ENCODE measurements at places on chromosomes 7 and 10.

- no peak overlapping the region for H3K4me3 ChIP-seq
- no peaks in the 10 kb centered on the region for H3K36me3 ChIP-seq
- H3K27me3 ChIP-seq: no peaks in the 10 kb centered on the region
- H3K4me1 ChIP-seq: peaks cover 8% of the 10 kb centered on the region
These were observed 116.5 kb upstream of the EEPD1 start for GRCh38 chr7:36036590-36036989.

DNA sequence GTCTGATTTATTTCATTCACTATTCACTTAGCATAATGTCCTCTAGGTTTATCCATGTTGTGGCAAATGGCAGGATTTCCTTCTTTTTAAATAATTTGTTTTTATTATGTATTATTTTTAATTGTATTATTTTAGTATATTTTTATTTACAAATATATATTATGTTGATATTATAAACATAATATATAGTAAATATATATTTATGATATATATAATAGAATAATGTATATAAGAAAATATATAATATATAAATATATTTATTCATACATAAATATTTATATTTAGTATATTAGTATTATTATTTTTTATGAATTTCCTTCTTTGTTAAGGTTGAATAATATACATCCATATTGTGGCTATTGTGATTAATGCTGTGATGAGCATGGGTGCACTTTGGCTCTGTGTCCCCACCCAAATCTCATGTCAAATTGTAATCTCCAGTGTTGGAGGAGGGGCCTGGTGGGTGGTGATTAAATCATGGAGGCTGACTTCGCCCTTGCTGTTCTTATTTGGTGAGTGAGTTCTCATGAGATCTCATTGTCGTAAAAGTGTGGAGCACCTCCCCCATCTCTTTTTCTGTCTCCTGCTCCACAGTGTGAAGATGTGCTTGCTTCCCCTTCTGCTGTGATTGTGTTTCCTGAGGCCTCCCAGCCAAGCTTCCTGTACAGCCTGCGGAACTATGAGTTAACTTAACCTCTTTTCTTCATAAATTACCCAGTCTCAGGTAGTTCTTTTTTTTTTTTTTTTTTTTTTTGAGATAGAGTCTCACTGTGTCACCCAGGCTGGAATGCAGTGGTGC is 52.3 kb upstream of the CYP2C18 start:
- no peak for DNase-seq
- peaks cover 5% of the 10 kb centered on the region for H3K4me1 ChIP-seq
- H3K27ac ChIP-seq: no peak overlapping the region
- H3K4me3 ChIP-seq: no peak overlapping the region
- no peaks in the 10 kb centered on the region for H3K27me3 ChIP-seq
- no peaks in the 10 kb centered on the region for H3K36me3 ChIP-seq

DNA sequence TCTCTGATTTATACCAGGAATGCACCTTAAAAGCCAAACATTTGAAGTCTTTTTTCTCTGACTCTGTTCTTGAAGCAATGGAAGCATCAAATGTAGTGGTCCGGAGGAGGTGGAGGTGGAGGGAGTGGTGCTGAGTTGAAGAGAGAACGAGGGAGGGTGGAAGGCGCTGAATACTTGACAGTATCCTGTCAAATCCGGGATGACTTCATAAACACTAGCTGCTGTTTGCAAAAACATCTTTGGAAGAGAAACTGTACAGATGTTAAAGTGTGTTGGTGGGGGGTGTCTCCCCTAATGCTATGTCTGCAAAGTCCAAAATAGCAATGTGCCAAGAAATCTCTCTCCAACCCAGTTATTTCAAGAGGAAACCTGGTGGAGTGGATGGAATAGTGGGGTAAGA is 328.5 kb upstream of the AUTS2 start:
- no peaks in the 10 kb centered on the region for H3K36me3 ChIP-seq
- no peak for DNase-seq
- H3K27me3 ChIP-seq: no peaks in the 10 kb centered on the region
- no peaks in the 10 kb centered on the region for H3K4me1 ChIP-seq

DNA sequence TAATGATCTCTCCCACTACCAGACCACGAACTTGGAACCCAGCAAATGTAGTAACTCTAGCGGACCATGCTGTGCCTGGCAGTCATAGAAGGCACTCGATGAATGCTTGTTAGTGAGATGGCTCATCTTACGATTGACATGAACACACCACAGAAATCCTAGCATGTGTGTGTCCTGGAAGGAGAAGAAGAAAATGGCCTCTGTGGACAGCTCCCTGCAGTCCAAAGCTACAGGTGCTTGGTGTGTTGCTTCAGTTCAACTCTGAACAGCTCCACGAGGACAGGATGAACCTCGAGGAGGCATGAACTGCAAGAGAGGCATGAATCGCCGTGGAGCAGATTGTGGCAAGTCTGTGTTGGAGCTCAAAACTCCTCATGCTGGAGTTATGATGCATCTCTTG is 93.5 kb downstream of the KLF6 start:
- no peak for DNase-seq
- no peaks in the 10 kb centered on the region for H3K27me3 ChIP-seq

- H3K27me3 ChIP-seq: no peaks in the 10 kb centered on the region
- no peak for DNase-seq
- H3K27ac ChIP-seq: no peak overlapping the region
- no peaks in the 10 kb centered on the region for H3K4me1 ChIP-seq
- no peak overlapping the region for H3K4me3 ChIP-seq
- H3K36me3 ChIP-seq: peaks cover 26% of the 10 kb centered on the region
These were observed 88.9 kb upstream of the ODAD2 start for GRCh38 chr10:28087661-28088351.

DNA sequence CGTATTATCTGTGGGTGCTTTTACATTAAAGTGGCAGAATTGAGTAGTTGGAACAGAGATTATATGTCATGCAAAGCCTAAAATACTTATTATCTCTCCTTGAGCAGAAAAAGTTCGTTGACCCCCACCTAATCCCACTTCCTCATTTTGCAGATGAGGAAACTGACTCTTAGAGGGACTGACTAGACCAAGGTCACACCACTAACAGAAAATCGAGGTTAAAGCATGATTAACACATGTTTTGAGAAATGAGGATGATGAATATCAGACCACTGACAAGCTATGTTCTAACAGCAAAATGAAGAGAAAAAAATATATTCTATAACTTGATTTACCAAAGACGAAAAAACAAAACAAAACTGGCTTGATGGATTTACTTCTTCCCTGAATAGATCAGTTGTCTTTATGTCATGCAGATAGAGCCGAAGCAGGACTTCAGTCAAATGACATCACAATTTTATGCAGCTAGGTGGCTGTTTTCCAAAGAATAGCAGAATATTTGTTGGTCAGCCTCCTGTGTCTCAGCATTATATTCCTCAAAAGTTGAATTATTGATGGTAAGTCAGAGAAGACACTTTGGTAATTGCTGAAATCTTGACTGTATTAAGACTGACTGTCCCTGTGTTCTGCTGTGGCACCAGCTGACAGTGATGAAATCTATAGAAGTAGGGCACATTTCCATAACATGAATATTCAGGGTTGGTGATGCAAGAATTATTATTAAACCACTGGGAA is 24.2 kb upstream of the SMIM30 start:
- no peak overlapping the region for H3K4me3 ChIP-seq
- no peak for DNase-seq
- no peaks in the 10 kb centered on the region for H3K27me3 ChIP-seq
- H3K27ac ChIP-seq: no peak overlapping the region
- no peaks in the 10 kb centered on the region for H3K36me3 ChIP-seq
- no peaks in the 10 kb centered on the region for H3K4me1 ChIP-seq

DNA sequence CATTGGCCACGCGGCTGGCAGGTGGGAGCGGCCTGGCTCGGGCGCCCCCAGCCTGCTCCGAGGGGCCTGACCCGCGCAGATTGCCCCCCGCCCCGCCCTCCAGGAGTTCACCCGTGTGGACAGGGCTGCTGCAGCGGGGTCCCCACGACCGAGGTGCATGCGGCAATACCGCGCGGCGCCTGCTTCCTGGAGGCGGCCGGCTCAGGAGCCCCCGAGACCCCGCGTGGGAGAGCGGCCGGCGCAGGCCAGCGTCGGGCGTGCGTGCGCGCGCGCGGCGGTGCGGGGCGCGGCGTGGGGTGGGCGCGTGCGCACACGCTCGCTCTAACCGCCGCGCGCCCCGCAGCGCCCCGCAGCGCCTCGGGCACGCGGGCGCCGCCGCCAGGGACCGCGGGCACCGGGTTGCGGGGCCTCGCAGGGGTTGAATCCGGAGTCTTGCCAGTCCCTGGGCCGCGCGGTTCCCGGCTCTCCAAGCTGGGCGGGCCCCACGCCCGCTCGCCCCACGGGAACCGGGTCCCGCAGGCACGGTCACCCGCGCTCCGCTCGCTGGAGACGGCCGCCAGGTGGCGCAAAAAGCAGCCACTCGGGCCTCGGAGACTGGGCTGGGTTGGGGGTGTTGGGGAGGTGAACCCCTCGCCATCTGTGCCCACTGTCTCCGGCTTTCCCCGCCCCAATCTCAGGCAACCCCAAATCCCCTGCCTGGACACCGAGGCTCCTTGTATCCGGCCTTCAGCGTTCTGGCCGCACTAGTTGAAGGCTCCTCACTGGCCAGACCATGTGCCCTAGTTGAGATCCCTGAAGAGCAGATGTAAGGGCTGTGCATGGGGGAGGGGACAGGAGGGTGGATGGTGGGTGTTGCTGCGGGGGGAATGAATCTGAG is 1.3 kb upstream of the ACHE start:
- H3K27ac ChIP-seq: peak overlapping the region; percentile 82
- H3K27me3 ChIP-seq: peaks cover 29% of the 10 kb centered on the region
- peak overlapping the region; percentile 3 for H3K4me3 ChIP-seq
- peaks cover 26% of the 10 kb centered on the region for H3K4me1 ChIP-seq
- peak; percentile 75 for DNase-seq

DNA sequence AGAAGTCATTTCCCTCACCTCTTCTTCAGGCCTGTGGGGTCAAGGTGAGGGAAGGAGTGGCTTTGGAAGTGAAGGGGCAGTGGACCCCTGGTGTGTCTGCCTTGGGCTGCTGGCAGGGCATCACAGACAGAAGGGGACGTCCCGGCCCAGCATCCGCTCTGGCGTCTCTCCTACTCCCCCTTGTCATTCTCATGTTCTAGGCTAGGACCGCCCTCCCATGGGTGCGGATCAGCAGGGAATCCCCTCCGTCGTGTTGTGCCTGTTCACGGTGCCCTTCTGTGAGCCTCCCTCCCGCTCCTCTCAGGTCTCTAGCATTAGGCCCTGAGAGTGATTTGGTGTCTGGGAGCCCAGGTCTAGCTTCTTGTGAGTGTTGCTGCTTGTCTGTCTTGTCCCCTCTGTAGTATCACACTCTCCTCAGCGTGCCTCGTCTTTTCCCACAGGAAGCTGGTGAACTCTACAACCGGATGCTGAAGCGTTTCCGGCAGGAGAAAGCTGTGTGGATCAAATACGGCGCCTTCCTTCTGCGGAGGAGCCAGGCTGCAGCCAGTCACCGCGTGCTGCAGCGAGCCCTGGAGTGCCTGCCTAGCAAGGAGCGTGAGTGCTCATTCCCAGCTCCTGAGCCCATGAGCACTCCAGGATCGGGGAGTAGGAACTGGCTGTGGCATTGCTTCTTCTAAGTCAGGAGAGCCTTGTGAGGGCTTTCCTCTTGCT is 8.5 kb downstream of the CALHM2 start:
- H3K4me1 ChIP-seq: no peaks in the 10 kb centered on the region
- DNase-seq: no peak
- H3K36me3 ChIP-seq: peaks cover 86% of the 10 kb centered on the region

GRCh38 chr10:21975378-21975990 is 28.0 kb downstream of the DNAJC1 start:
- H3K27me3 ChIP-seq: no peaks in the 10 kb centered on the region
- H3K4me3 ChIP-seq: no peak overlapping the region
- no peaks in the 10 kb centered on the region for H3K36me3 ChIP-seq
- no peaks in the 10 kb centered on the region for H3K4me1 ChIP-seq

DNA sequence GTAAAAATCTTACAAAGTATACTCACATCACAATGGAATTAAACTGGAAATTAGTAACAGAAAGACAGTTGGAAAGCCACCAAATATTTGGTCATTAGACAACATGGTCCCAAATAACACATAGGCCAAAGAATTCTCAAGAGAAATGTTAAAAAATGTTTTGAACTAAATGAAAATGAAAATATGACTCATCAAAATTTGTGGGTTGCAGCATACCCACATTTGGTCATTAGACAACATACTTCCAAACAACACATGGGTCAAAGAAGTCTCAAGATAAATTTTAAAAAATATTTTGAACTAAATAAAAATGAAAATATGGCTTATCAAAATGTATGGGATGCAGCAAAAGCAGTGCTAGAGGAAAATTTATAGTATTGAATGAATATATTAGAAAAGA is 130.6 kb downstream of the MARCHF5 start:
- no peak overlapping the region for H3K27ac ChIP-seq
- peaks cover 26% of the 10 kb centered on the region for H3K27me3 ChIP-seq
- no peak overlapping the region for H3K4me3 ChIP-seq
- no peaks in the 10 kb centered on the region for H3K4me1 ChIP-seq

DNA sequence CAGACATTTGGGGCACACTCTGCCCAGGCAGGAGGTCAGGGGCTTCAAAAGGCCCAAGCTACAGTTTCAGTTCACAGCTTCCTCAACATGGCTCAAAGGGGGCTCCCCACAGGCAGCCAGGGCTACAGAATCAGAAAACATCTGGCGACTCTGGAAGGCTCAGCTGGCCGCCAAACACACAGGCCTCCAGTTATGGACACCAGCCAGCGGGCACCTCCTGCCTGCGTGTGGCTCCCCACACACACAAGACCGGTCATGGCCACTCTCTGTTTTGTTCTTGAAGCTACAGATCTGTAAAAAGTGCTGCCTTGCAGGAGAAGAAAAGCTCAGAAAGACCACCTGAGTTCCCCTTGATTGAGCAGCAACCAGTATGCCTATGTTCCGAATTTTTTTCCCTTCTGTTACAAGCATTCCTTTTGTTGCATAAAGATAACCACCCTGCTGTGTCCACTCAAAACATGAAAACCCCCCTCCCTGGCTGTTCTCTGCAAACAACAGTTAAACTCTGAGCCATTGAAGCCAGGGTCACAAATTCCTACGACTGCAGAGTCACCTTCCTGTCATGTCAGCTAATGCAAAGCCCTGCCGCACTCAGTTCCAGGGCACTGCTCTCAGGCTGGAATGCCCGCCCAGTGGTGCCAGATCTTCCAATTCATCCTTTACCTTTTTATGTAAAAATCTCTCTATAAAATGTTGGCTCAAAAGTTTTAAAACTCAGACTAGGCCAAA is 33.6 kb downstream of the VSTM4 start:
- H3K4me3 ChIP-seq: no peak overlapping the region
- peaks cover 20% of the 10 kb centered on the region for H3K4me1 ChIP-seq
- no peaks in the 10 kb centered on the region for H3K27me3 ChIP-seq
- peak overlapping the region; percentile 67 for H3K27ac ChIP-seq

DNA sequence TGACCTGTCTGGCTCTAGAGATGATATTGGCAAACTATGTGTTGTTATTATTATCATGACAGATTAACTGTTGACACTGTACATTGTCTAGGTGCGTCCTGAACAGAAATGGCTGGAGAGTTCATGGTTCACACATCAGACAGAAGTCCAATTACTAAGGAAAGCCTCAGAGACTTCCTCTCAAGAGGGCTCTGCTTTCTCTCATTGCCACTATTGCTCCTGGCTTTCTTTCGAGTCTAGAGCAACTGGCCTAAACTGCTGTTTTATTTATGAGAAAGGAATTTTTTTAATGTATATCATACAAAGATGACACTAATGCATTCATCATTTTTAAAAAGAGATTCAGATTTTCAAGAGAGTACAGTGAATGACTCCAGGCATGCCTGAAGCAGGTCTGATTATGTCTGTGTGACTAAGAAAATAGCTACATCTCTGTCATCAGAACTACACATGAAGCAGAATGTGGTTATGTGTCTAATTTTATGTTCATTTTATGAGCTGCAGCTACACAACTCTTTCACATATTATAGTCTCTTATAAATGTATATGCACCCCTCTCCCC is 30.4 kb downstream of the NRCAM start:
- no peak for DNase-seq
- H3K36me3 ChIP-seq: no peaks in the 10 kb centered on the region
- no peak overlapping the region for H3K27ac ChIP-seq
- H3K4me3 ChIP-seq: no peak overlapping the region
